ENCODE measurements at places on chromosomes 4 and X. TPM values are rescaled to one million over a fixed set of nuclear protein-coding genes. Genes with fewer than 3 reads are reported as not detected.

The LIAS gene
- total RNA-seq = 10.1 TPM

The XKRX gene
- 0.74 TPM for total RNA-seq

DNA sequence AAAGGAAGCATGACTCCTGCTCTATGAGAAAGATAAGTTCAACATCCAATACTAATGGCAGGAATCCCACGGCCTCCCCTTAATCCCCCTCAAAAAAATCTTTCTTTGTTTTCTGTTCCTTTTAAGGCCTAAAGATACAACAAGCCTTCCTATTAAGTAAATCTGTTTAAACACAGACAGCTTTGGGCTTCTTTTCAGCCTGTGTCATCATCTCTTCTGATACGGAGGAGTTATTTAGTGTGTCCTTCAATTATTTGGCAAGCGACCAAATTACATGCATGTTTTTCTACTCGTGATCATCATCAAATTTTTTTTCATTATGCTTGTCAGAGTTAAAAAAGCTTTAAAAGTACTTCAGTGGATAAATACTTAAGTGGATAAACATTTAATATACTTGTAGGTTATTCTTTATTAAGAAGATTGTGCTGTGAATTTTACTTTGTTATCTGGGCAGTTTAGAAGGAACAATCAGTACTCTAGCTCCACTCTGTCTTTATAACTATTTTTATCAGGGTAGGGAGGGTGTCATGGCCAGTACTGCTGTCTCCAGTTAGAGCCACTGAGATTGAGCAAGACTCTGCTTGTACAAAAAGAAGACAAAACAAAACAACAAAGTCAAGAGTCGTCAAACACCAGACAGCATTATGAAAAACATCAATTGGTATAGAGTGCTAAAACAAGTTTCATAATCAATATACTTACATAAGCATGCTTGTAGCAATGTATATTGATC lies 210.7 kb downstream of the PRR32 start:
- H3K4me1 ChIP-seq = no peaks in the 10 kb centered on the region
- H3K27me3 ChIP-seq = no peaks in the 10 kb centered on the region
- no peak overlapping the region for H3K4me3 ChIP-seq
- H3K27ac ChIP-seq = no peak overlapping the region
- H3K36me3 ChIP-seq = no peaks in the 10 kb centered on the region
- no peak for DNase-seq

GRCh38 chrX:147803948-147804347 lies 107.8 kb upstream of the FMR1 start:
- no peak overlapping the region for H3K27ac ChIP-seq
- H3K4me3 ChIP-seq = no peak overlapping the region
- H3K4me1 ChIP-seq = no peaks in the 10 kb centered on the region
- DNase-seq = no peak
- no peaks in the 10 kb centered on the region for H3K27me3 ChIP-seq
- no peaks in the 10 kb centered on the region for H3K36me3 ChIP-seq

DNA sequence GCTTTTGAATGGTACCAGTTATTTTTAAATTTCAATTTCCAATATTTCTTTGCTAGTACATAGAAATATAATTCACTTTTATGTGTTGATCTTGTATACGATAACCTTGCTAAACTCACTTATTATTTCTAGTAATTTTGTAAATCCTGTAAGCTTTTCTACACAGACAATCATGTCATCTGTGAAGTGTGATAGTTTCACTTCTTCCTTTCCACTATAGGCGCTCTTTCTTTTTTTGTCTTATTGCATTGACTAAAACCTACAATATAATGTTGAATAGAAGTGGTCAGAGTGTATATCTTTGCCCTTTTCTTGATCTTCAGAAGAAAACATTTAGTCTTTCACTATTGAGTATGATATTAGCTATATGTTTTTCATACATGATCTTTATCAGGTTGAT lies 76.6 kb downstream of the ZNF182 start:
- H3K36me3 ChIP-seq = no peaks in the 10 kb centered on the region
- no peaks in the 10 kb centered on the region for H3K4me1 ChIP-seq
- H3K4me3 ChIP-seq = no peak overlapping the region
- DNase-seq = no peak
- H3K27me3 ChIP-seq = no peaks in the 10 kb centered on the region

GRCh38 chr4:179095585-179096221 lies 1653.5 kb upstream of the AGA start:
- no peaks in the 10 kb centered on the region for H3K27me3 ChIP-seq
- no peak for DNase-seq
- H3K4me1 ChIP-seq = no peaks in the 10 kb centered on the region
- H3K27ac ChIP-seq = no peak overlapping the region
- no peaks in the 10 kb centered on the region for H3K36me3 ChIP-seq
- no peak overlapping the region for H3K4me3 ChIP-seq

The ATP8A1 gene
- 10.8 TPM for total RNA-seq

The RHOXF2 gene
- not detected for total RNA-seq

- no peaks in the 10 kb centered on the region for H3K27me3 ChIP-seq
- H3K4me1 ChIP-seq = no peaks in the 10 kb centered on the region
- no peaks in the 10 kb centered on the region for H3K36me3 ChIP-seq
- H3K27ac ChIP-seq = no peak overlapping the region
- DNase-seq = no peak
Observed at GRCh38 chrX:143437439-143437838, 79.8 kb downstream of the SPANXN3 start.

DNA sequence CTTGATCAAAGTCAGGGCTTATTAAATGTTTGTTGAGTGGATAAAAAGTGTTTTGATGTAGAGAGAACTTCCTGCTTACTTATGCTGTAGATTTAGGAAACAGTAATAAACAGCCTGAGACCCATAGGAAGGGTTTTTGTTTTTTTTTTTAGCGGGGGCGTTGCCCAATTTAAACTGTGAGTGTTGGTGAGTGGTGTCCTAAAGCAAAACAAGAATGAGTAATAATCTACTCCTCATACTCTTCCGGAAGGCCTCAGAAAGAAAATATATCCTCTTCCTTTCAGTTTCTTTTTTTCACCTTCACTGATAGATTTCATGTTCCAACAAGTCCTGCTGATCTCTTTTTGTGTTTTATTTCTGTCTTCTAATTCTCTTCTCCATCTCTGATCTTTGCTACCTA lies 104.4 kb upstream of the SCML1 start:
- no peak overlapping the region for H3K4me3 ChIP-seq
- no peaks in the 10 kb centered on the region for H3K27me3 ChIP-seq
- no peaks in the 10 kb centered on the region for H3K36me3 ChIP-seq
- H3K4me1 ChIP-seq = peaks cover 5% of the 10 kb centered on the region
- H3K27ac ChIP-seq = no peak overlapping the region

Measured in vagina (tissue), 2 donors.